Fibroblast of skin of left biceps (primary cell): ENCODE measurements at places on chromosomes 13 and 19.

GRCh38 chr19:46859637-46860124 is 1.1 kb upstream of the ARHGAP35 start:
- DNase-seq: peak; percentile 76

DNA sequence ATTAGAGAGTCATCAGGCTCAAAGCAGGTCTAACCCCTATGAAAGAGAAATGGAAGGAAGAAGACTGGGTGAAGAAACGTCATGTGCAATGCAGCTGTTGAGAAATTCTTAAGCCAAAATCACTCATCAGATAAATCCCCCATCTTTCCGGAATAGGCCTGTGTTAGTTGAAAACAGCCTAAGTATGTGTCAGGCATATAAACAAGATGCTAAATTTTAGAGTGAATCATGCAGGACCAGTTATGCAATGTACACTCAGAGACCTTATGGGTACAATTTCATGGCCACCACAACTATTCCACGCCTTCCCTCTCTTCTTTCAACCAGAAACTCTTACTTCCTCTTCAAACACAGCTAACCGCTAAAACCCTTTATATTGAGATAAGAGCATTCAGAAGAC is 717.7 kb upstream of the ATXN8OS start:
- peak; percentile 72 for DNase-seq

GRCh38 chr13:90385781-90386489 is 961.6 kb upstream of the MIR17HG start:
- DNase-seq: no peak

GRCh38 chr13:113947311-113948033 is 26.4 kb downstream of the C13orf46 start:
- no peak for DNase-seq

- DNase-seq: no peak
Observed at GRCh38 chr19:29952646-29953045, 10.6 kb downstream of the URI1 start.

DNA sequence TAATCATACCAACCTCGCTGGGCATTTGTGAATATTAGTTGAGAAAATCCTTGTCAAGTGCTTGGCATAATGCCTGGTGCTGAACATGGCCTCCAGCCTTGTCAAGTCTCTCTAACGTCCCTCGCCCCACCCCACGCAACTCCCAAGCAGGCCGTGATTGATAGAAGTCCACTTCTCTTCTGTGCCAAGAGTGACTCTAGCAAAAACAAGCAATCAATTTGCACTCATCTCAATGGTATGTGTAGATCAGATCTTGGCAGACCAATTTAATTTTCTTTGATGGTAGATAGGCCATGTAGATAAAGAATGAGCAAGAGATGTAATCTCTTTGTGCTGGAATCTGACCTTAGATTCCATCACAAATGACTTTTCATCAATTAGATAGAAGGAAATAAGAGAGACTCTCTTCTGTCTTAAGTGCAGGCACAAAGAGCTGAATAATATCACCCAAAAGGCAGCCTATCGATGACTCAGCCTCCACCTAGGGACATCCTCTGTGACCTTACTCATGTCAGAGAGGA is 31.0 kb upstream of the KATNAL1 start:
- peak; percentile 36 for DNase-seq

DNA sequence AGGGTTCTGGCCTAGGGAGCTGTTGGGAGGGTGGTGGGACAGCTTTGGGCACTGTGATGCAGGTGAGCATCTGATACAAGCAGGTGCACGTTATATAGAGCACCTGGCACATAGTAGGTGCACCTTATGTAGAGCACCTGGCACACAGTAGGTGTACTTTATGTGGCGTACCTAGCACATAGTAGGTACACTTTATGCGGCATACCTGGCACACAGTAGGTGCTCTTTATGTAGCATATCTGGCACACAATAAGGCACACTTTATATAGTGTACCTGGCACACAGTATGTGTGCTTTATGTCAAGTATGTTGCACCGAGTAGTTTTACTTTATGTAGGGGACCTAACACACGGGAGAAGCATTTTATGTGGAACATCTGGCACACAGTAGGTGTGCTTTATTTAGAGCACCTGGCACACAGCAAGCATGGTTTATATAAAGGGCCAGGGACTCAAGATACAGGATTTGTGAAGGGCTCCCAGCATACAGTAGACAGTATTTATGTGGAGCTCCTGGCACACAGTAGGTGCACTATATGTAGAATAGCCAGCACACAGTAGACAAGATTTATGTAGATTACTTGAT is 1.6 kb upstream of the CYP4F12 start:
- no peak for DNase-seq

- DNase-seq: no peak
Observed at GRCh38 chr13:30600496-30600895, 17.2 kb upstream of the USPL1 start.

DNA sequence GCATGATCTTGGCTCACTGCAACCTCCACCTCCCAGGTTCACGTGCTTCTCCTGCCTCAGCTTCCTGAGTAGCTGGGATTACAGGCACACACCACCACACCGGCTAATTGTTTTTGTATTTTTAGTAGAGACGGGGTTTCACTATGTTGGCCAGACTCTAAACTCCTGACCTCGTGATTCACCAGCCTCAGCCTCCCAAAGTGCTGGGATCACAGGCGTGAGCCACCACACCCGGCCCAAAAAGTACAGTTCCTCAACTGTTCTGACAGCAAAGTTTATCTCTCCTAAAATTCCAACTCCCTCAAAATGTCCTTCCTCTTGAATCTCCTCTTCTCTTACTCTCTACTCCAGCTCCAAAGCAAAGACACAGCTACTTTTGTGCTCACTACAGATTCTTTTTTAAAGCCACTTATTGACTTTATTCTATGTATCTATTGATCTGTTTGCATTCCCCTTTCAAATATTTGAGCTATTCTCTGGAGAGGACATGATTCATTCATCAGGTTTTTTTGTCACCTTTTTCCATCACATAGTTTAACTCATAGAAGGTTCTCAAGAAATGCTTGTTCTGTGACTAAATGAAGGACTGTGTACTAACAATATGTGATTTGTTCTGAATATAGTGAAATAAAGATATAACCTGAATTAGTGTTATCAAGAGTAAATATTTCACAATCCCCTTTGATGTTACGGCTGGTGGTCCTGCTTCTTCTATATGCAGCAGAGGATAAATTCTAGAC is 142.2 kb downstream of the TBC1D4 start:
- no peak for DNase-seq

- no peak for DNase-seq
Observed at GRCh38 chr13:98741741-98742435, 10.6 kb downstream of the SLC15A1 start.

DNA sequence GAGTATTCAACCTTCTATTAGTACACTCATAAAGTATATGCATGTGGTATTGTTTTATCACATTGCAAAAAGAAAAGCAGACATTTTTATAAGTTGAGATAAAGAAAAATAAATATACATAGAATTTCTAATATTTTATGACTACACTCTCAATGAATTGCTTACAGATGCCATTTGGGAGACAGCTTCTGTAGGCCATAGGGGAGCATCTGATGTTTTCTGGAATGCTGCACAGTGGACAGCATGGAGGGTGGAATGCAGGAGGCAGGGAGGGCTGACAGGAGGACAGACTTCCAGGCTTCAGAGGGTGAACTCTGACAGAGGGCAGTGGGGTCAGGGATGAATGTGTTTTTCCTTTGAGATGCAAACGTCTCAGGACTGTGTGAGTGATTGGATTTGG is 45.8 kb downstream of the MIPEP start:
- DNase-seq: no peak

DNA sequence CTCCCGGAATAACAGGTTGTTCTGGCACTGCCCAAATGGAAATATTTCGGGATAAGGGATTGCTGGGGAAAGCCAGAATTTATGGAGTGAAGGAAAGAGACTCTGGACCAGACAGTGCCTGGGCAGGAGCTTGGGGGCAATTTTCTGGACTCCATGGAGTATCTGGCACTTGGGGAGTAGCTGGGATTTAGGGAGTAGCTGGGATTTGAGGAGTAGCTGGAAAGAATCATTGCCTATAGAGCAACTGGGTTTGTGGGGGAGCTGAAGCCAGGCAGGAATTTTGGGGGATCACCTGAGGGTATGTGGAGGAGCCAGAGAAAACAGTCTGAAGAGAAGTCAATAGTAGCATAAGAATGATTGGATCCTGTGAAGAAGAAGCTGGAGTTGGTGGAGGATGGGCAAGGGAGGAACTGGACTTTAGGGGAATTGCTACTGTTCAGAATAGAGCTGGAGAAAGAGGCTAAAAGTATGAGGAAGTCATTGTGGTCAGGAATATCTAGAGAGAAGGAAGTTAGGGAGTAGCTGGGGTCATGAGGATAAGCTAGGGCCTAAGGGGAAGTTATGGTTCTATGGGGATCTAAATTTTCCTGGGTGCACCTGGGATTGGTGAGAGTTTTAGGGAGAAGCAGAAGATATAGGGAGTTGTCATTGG is 14.8 kb downstream of the FSD1 start:
- no peak for DNase-seq

DNA sequence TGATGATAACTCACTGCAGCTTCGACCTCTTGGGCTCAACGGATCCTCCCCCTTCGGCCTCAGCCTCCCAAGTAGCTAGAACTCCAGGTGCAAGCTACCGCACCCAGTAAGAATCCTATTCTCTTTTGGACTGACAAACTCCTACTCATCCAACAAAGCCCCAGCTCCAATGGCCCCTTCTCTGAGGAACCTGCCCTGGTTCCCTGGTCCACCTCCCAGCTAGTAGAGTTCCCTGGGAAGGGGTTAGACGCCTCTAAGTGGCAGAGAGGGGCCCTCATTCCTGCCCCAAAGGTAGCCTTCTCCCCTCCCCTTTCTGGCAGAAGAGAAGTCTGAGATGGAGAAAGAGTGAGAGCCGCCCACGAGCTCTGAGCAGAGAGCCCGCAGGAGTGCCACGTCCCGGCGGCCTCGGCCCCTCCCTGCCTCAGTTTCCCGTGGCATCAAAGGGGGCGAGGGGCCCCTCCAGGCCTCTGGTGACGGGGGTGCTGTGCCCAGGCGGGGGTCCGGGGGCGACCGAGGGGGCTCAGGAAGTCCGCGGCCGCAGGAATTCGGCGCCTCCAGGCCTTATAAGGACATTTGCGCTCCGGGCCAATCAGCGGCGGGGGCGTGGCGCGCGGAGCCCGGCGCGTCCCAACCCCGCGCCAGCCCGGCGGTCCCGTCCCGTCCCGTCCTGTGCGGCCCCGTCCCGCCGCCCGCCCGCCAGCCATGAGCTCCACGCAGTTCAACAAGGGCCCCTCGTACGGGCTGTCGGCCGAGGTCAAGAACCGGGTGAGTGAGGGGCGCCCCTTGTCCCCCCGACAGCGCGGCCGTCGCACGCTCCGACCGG is at the start of gene CNN2:
CNN2 (plus strand) TSS at position 649 of the 823 bp plus-strand sequence; CDS start at position 703, 54 bp downstream.
- DNase-seq: peak; percentile 62

DNA sequence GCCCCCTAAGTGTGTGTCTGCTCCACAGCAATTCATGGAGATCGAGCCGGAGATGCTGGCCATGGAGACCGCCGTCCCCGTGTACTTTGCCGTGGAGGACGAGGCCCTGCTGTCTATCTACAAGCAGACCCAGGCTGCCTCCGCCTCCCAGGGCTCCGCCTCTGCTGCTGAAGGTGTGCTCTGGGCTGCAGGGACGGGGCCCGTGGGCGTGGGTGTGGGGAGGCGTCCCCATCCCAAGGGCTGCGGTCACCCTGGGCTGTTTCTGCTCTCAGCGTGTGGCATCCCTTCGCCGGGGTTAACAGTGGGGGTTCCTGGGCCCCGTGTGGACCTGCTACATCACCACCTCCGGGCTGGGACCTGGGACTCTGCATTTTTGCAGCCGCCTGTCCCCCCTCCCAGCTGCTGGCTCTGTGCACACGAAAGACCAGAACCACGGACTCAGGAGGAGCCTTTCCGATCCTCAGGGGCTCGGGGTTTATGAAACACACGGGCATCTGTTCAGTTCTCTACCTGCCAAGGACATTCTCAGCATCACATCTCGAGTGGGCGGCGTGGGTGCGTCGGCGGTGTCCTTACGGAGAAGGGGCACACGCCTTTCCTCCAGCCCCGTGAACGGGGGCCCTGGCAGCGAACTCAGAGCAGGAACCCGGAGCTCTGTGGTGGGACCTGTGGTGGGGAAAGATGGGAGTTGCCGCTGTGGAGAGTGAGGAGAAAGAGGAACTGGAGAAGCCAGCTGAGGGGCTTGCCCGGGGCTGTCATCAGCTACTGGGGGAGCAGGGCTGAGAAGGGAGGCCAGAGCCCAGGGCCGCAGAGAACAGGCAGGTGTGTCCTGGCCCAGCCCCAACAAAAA is 7.8 kb downstream of the NCLN start:
- no peak for DNase-seq

GRCh38 chr19:2607712-2608601 is 94.5 kb downstream of the GNG7 start:
- DNase-seq: no peak

- DNase-seq: no peak
Observed at GRCh38 chr19:44869733-44870470, 21.2 kb upstream of the TOMM40 start.

- DNase-seq: no peak
Observed at GRCh38 chr19:10346509-10346908, 7.1 kb upstream of the ICAM3 start.

DNA sequence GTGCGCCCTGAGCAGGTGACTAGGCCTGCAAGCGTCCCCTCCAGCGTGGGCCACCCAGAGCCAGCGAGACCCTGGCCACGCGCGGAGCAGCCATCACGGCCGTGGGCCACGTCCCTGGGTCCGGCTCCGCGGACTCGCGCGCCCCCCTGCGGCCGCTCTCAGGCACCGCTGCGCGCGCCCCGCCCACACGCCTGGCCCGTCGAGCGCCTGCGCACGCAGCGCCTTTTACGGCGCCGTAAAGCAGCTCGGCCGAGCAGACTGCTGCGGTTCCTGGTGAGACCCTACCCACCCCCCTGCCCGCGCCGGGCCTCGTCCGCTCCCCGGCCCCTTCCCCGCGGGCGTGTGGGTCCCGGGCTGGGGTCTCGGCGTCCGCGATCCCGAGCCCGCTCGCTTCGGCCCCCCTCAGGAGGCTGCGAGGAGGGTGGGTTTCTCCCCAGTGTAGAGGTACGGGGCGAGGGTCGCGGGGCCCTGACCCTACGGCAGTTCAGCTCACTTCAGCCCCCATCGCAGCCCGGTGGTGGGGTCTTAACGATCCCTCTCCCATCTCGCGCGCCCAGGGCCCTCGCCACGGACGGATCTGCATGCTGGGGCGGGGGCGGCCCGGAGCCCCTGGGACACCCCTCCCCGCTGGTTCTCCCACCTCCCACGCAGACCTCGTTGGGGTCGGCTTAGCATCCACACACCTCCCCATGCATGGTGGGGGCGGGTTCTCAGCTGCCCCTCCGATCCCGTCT is at the start of gene TRAPPC5:
TRAPPC5 (plus strand) TSS at position 228 of the 734 bp plus-strand sequence. CDS start 1,421 bp downstream, outside the sequence.
- peak; percentile 48 for DNase-seq

GRCh38 chr13:22176968-22177520 is 506.2 kb downstream of the FGF9 start:
- DNase-seq: no peak
